Left forelimb (tissue), 1 donor: ENCODE measurements at places on chromosomes 3 and 15.

GRCh38 chr3:4837374-4837930 is 141.8 kb upstream of the BHLHE40 start:
- DNase-seq = no peak

DNA sequence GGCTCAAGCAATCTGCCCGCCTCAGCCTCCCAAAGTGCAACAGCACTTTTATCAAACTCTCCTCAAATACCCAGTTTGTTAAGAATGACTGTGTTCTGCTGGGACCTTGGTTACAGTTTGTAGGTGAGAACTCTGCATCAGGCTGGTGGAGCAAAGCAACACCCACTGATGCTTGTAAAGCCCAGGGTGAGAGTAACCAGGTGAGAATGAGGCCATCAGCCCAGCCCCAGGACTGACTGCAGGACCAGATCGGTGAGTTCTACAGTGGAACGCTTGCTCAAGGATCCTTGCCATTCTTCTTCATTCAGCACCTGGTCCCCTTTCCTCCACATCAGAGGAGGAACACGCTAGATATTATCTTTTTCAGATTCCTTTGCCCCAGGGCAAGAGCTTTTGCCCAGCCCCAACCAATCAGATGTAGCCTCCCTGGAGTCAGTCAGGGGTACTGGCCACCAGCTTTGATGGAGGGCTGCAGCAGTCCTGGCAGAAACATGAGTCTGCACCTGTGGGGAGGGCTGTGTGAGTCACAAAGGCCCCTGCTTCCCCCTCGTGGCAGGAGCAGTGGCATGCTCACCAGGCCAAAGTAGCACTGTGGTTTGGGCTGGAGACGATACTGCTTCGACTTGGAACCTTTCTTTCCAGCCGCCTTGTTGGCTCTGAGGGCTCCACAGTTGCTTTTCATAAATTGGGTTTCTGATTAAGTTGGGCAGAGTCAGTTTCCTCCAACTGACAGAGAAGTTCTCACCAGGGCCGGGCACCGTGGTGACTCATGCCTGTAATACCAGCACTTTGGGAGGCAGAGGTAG is 3.5 kb upstream of the SHISA5 start:
- DNase-seq = no peak

DNA sequence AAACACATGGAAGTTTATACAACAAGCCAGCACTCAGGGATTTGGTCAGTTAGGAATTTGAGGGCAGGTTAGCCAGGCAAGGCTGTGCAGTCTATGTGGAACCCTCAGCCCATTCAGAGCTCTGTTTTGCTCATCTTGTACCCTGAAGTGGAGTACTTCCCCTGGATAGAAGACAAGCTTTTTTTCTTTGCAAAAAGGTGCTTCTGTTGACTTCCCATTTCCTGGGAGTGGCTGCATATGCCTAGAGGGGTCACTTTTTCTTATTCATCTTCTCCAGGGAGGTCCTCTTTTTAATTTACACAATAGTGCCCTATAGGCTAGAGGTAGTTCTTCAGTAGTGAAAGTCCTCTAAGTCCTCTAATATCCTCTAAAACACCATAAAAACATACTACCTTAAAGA is 225.0 kb upstream of the P2RY1 start:
- DNase-seq = no peak

- DNase-seq = no peak
Measured at GRCh38 chr3:115996420-115997108, 373.3 kb downstream of the GAP43 start.

GRCh38 chr3:37811625-37812498 is 49.8 kb upstream of the CTDSPL start:
- DNase-seq = no peak

DNA sequence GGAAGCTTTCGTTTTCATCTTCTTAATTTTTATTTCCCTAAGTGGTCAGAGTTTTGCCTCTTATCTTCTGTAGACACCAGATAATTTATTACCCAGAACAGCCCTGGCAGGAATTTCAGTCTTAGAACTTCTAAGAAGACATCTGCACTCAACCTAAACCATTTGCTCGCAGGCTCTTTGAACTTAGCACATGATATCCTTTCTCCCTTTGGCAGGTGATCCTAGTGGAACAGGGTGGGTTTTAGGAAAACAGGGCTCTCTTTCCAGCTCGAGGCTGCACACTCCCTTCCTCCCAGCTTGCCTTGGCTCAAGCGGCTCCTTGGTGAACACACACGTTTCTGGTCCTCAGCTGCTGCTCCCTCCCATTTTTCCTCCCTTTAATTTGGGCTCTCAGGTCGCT is 116.5 kb downstream of the THSD4 start:
- DNase-seq = no peak

DNA sequence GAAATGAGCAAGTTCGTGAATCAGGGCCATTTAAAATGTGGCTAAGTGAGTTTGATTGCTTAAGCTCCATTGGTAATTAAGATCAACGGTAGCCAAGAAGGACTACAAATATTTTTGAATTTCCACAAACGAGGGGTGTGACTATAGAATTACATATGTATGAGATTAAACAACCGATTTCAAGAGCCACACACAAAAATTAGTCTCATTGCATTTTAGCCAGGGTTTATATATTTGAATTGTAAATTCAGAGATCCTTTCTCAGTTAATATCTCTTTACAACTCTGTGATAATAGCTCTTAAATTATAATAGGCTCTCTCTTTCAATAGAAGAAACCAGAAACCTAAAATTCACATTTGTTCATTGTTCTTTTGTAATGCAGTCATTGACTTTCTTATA is 325.6 kb upstream of the ICE2 start:
- no peak for DNase-seq

GRCh38 chr3:74621581-74621980 is 7.1 kb upstream of the CNTN3 start:
- no peak for DNase-seq

DNA sequence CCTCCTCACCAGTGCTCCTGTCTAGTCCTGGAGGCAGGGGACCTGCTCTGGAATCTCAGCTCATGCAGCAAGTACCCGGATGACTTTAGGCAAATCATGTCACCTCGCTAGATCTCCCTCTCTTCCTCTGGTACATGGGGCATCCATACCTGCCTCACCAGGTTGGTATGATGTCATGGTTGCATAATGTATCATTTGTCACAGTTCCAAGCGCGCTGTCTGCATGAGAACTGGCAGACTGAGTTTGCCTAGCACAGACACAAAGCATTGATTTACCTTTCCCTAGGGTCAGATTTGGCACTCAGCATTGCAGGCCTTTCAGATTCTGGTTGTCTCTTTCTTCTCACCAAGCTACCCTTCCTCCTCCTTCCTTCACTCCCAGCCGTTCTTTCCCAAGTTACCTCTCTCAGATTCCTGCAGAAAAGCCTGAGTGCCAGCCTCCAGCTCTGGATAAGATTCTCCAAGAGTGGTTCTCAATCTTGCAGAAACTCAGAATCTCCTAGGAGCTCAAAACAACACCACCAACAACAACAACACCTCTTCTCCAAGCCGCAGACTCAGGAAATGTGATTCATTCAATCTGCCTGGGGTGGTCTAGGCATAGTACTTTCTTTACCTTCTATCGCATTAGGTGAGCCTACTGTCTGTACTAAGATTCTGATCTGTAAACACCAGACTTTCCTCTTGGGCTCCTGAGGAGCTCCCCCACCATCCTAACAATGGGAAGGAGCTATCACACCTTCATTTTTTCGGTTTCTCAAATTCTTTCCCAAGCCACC is 29.5 kb downstream of the FAM43A start:
- no peak for DNase-seq

DNA sequence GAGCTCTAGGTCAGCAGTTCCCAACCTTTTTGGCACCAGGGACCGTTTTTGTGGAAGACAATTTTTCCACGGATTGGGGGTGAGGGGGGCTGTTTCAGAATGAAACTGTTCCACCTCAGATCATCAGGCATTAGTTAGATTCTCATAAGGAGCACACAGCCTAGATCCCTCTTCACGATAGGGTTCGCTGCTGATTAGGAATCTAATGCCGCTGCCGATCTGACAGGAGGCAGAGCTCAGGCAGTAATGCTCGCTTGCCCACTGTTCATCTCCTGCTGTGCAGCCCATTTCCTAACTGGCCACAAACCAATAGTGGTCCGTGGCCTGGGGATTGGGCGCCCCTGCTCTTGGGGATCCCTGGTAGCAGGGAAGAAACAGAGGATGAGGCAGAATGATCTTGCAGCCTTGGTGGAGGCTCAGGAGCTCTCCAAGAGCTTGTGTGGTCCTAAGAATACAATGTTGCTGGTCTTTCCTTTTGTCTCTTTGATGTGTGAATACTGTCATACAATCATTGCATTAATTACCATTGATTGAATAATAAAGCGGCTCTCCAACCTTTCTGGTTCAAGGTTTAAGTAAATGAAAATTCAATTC is 183.2 kb downstream of the FNDC3B start:
- no peak for DNase-seq

DNA sequence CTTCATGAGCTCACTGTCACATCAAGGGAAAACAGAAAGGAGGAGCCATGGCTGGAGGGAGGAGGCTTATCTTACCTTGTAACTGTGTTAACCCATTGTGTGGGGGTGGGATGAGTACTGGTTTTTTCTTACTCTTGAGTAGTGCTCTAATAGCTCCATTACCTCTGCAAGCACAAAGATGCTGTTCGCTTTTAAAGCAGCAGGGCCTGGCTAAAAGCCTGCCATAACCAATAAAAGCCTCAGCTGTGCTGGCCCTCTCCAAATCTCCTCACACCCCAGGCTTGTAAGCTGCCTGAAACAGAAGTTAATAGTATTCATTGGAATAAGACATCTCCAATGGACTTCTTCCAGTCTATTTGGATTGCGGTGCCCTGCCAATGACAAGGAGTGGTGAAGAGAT is 544.1 kb downstream of the TUSC7 start:
- no peak for DNase-seq

DNA sequence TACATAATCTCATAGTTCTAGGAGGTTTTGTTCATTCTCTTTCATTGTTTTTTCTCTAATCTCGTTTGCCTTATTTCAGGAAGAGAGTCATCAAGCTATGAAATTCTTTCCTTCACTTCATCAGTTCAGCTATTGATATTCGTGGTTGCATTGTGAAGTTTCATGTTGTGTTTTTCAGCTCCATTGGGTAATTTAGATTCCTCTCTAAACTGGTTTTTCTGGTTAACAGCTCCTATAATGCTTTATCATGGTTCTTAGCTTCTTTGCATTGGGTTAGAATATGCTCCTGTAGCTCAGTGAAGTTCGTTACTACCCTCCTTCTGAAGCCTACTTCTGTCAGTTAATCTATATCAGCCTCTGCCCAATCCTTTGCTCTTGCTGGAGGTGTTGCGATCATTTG is 69.4 kb upstream of the CD96 start:
- DNase-seq = no peak

- DNase-seq = no peak
Measured at GRCh38 chr3:99934975-99935797, 117.5 kb downstream of the CMSS1 start.

GRCh38 chr3:186100398-186100797 is 8.5 kb downstream of the ETV5 start:
- no peak for DNase-seq

DNA sequence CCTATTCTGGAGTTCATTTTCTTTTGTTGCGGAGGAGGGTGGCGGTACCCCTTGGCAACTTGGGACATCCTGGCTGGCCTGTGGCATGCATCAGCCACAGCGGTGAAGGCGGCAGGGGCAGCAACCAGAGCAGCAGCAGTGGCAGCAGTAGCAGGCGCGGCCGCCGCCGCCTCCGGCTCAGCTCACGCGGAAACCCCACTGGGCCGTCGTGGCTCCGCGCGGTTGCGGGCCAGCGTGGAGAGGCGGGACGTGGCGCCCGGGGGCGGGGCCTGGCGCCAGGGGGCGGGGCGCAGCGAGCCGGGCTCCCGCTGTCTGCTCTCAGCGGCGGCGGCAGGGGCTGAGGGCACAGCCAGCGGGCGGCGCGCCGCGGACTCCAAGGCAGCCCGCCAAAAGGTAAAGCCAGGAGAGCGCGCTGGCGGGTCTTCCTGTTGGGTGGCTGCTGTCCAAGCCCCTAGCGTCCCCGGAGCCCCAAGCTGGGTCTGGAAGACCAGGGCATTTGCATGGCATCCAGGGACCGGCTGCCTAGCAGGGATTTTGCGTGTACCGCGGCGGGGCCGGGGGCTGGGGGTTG is 334.4 kb upstream of the THRB start:
- peak; percentile 77 for DNase-seq

DNA sequence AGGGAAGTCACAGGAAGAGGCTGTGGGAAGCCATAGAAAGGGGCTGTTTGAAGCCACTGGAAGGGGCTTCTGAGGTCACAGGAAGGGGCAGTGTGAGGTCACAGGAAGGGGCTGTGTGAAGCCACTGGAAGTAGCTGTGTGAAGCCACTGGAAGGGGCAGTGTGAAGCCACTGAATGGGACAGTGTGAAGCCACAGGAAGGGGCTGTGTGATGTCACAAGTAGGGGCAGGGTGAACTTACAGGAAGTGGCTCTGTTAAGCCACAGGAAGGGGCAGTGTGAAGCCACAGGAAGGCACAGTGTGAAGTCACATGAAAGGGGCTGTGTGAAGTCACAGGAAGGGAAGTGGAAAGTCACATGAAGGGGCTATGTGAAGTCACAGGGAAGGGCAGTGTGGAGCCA is 33.1 kb downstream of the GASK1A start:
- no peak for DNase-seq

- DNase-seq = no peak
Measured at GRCh38 chr15:34203936-34204335, 6.0 kb downstream of the KATNBL1 start.

- DNase-seq = no peak
Measured at GRCh38 chr15:80991421-80991820, 1.8 kb upstream of the MESD start.

- DNase-seq = no peak
Measured at GRCh38 chr3:125115640-125116039, 59.8 kb upstream of the HEG1 start.

- DNase-seq = no peak
Measured at GRCh38 chr3:158050461-158050860, 55.8 kb downstream of the SHOX2 start.

DNA sequence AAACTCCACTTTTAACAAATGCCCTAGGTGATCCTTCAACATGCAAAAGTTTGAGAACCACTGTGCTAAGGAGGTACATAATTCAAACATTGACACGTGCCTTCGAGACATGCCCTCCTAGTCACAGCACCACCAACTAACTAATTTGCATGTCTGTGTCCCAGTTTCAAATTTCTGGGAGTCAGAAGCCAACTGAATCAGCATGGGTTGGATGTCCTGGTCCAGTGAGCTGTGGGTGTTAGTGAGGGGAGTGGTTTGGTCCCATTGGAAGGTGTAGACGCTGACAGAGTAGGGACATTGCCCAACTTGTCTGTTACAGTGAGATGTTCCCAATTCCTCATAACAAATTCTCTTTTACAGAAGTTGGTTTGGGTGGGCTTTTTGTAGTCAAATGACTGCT is 67.3 kb upstream of the ADPGK start:
- no peak for DNase-seq

- no peak for DNase-seq
Measured at GRCh38 chr3:123076496-123077418, 9.9 kb downstream of the PDIA5 start.

- DNase-seq = no peak
Measured at GRCh38 chr15:92159906-92160841, 233.5 kb upstream of the ST8SIA2 start.
